A549 (cell line): ENCODE measurements at places on chromosomes 1 and 21. TPM values are rescaled to one million over a fixed set of nuclear protein-coding genes. Genes with fewer than 3 reads are reported as not detected.

Gene SMYD3
- 16.7 to 18.7 TPM (median 18.2 TPM) in 3 replicates for polyA plus RNA-seq

Gene SMPDL3B
- 1.5 to 1.8 TPM (median 1.7 TPM) in 3 replicates for polyA plus RNA-seq

Gene PPIAL4G
- polyA plus RNA-seq = not detected in 3 replicates

Gene TCHH
- 0.07 to 0.11 TPM (median 0.09 TPM) in 3 replicates for polyA plus RNA-seq

Gene OPTC
- polyA plus RNA-seq = not detected in 3 replicates

Gene GPR37L1
- 0.08 to 0.09 TPM (median 0.09 TPM) in 3 replicates for polyA plus RNA-seq

Gene SLC22A15
- polyA plus RNA-seq = 0.54 to 0.81 TPM (median 0.74 TPM) in 3 replicates

Gene PTPRC
- polyA plus RNA-seq = not detected in 3 replicates

Gene PFKFB2
- 7.6 to 8.4 TPM (median 8.1 TPM) in 3 replicates for polyA plus RNA-seq

Gene BOLA1
- polyA plus RNA-seq = 22.8 to 25.4 TPM (median 23.7 TPM) in 3 replicates

Gene AGRN
- polyA plus RNA-seq = 88.0 to 95.3 TPM (median 90.9 TPM) in 3 replicates

- no peak for DNase-seq
Observed at GRCh38 chr1:15303935-15304334, 56.9 kb downstream of the FHAD1 start.

DNA sequence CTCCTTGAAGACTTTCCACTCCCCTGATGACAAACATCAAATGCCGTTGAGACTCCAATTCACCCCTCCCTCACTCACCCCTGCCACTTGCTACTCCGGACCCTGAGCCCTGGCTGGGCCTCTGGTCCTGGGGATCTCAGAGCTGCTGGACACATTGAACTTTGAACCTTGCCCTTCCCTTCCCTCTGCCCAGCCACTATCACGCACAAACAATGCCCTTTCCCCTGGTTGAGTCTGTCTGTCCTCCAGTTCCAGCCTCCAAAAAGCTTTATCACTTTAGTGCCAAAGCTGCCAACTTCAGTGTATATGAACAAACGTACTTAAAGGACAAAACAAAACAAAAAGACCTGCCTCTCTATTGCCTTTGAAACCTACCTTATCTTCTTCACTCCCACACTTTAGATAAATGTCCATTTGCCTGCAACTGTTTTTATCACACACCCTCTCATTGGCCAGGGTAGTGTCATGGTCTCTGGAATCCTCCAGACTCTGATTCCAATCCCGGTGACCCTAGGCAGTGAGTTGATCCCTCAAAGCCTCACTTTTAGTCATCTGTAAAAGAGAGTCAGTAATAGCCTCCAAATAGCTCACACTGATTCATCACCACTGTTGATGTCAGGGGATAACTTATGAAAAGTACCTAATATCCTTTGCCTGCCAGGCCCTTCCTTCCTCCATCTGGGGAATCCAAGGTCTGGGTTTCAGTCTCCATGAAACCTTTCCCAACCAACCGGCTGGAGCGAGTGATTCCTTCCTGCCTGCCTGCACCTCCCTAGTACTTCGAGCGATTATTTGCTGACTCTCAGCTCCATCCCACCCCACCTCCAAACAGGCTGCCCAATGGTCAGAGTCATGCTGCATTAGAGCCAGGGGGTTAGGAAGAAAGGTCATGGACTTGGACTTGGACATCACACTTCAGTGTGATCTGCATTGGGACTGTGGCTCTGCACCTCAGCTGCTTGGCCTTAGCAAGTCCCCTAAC, 15.9 kb upstream of the SPOCD1 start:
- no peak for DNase-seq

GRCh38 chr1:188427642-188428041, 1598.9 kb downstream of the PLA2G4A start:
- no peak for DNase-seq

DNA sequence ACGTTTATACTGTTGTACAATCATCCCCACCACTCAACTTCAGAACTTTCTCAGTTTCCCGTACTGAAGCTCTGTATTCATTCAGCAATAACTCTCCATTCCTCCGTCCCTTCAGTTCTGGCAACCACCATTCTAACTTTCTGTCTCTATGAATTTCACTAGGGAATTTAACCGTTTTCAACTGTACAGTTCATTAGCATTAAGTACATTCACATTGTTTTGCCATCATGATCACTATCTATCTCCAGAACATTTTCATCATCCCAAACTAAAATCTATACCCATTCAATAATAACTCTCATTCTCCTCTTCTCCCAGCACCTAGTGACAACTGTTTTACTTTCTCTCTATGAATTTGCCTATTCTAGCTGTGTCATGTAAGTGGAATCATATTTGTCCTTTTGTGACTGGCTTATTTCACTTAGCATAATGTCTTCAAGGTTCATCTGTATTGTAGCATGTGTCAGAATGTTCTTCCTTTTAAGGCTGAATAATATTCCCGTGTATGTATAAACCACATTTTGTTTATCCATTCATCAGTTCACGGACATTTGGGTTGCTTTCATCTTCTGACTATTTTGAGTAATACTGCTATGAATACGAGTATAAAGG, 75.0 kb downstream of the CEP350 start:
- no peak for DNase-seq

GRCh38 chr1:180542113-180542837, 16.5 kb upstream of the OVAAL start:
- DNase-seq = no peak

- DNase-seq = no peak
Observed at GRCh38 chr1:205214756-205215155, 3.3 kb upstream of the DSTYK start.
